Natural killer cell treated with Interleukin-12 subunit alpha and Interleukin-12 subunit beta and Interleukin-15 and Interleukin-18, amount 100 ng/mL, for 72 hours (primary cell): ENCODE measurements at places on chromosomes 12 and 14.

DNA sequence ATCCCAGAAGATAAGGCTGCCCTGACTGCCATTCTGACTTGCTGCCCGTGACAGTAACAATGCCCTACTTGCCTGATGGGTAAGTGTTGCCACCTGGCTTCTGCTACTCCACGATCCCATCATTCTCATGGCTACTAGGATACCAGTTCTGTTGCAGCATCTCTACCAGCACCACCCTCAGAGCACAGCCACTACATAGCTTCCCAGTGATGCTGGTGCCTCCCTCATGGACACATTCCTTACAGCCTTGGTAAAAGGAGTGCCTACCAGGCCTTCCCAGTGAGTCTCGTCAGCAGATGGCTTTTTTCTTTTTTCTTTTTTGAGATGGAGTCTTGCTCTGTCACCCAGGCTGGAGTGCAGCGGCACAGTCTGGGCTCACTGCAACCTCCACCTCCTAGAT, 84.4 kb upstream of the CMKLR1 start:
- no peak for DNase-seq

GRCh38 chr12:57989838-57990237, 48.5 kb downstream of the ATP23 start:
- DNase-seq, result no peak

GRCh38 chr14:30779210-30779609, 95.1 kb upstream of the COCH start:
- no peak for DNase-seq

DNA sequence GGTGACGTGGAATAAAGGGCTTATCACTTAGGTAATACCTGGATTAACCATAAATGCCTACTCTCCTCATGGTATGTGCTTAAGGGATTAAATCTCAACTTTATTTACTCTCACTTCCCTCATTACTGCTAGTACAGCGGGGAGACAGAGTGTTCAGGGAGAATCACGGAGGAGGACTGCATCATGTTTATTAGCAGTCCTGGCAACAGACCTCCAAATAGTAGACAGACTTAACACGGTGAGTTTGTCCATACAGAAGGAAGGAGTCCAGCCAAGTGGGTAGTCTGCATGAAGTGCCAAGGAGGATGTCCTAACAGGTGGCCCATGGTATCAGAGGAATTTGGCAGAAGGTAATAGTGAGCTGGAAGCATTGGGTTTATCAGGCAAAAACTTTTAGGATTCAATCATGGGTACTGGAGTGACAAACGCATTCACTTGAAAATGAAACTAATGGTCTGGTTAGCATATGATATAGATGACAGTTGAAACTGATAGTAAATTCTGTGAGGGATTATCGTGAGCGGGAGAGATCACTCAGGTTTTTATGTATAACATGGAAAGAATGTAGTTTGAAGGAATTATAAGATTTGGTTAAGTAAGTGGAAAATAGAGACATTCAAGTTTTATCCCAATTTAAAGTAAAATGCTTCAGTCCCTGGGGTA, 471.8 kb downstream of the TMEM117 start:
- no peak for DNase-seq

DNA sequence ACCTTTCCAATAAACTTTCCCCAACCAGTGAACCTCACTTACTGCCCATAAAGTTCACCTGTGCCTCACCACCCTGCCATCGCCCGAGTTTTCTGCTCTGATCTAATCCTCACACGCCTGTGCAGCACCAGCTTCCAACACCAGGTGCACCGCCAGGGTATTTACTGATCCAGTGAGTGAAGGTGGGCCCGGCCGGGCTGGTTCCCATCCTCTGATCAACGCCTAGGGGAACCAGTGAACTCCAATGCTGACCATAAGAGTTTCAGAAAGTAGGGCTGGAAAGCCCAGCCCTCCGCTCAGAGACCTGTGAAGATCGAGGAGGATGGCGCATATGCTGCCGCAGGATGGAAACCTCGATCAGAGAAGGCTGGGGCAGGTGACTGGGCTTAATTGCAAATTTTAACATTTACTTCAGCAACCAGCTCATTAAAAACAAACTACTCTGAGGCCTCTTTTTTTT, 685 bp upstream of the MYL6B start:
- no peak for DNase-seq

- no peak for DNase-seq
These were observed 6.0 kb downstream of the REC8 start for GRCh38 chr14:24177891-24178290.

DNA sequence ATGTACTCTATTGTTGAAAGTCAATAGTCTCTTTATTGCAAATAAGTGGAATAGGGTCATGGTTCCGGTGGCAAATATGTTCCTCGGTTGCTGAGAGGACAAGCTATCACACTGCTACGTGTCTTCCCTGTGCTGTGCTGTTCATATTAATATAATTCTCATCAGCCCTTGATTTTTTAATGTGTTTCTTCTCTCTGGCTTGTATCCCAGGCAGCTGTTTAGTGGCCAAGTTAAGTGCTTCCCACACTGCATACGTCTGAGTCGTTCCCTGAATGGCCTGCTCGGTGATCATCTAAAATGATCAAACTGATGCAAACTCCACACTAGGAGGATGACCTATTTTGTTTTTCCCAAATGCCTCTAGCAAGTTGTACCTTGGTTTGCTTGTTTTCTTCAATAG, 186.4 kb downstream of the ANO6 start:
- DNase-seq, result no peak

GRCh38 chr12:120237360-120238171, 28.0 kb downstream of the PXN start:
- no peak for DNase-seq

DNA sequence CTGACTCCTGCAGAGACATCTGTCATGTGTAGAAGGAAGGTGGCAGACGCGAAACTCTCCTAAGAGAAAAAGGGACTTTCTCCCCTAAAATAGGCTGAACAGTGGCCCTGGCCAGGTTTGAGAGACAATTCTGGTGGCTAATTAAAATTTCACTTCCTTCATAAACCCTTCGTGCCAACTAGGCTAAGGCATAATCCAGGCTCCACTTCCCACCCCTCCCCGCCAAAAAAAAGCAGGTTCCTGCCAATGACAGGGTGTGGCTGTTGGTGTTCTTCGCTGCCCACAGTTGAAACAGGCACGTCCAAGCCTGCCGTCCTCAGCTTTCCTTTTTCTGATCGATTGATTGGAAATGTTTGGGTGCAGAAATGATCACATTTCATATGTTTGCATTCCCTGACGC, 144.6 kb downstream of the GCH1 start:
- DNase-seq, result no peak

DNA sequence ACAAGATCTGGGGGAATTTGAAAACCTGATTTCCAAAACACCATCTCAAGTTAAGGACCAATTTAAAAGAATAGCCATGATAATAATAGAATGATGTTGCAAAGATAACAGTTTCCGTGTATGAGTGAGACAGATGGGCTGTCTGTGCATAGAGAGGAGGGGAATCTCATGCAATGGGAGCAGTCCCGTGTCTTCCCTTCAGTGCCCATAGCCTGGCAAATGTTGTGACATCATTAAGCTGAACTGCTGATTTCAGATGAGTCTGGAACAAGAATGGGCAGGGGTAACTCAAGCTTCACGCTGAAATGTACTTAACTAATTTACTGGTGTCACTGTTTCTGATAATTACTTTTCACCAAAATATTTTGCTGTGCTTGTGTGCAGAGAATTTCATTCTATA, 454.0 kb downstream of the FOXG1 start:
- no peak for DNase-seq

DNA sequence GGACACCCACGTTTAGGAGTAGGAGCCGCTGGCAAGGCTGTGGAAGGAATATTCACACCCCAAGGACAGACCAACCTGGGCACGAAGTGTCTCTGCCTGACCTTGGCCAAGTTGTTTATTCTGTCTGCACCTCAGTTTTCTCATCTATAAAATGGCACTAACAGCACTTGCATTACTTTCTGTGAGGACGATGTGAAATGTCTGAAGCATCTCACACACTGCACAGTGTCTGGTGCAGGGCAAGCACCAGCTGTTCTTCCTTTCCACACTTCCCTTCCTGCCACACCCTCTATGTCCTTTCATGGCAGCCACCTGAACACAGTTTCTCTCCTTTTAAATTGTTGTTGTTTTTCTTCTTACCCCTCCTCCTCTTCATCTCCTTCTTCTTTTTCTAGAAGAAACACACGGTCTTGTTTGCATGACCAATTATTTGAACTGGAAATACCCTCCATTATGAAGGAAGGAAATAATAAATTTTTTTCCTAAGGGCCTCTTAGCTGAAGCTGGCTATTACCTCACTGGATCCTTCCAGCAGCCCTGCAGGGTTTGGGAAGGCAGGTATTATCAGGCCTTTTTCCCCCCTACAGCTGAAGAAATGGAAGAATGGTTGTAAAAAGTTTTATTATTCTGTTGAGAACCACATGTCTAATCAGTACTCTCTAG, 42.9 kb upstream of the ATP23 start:
- no peak for DNase-seq

- DNase-seq, result no peak
These were observed 41.5 kb downstream of the IFT81 start for GRCh38 chr12:110165540-110166159.

GRCh38 chr12:115943630-115944391, 333.7 kb downstream of the MED13L start:
- DNase-seq, result no peak

DNA sequence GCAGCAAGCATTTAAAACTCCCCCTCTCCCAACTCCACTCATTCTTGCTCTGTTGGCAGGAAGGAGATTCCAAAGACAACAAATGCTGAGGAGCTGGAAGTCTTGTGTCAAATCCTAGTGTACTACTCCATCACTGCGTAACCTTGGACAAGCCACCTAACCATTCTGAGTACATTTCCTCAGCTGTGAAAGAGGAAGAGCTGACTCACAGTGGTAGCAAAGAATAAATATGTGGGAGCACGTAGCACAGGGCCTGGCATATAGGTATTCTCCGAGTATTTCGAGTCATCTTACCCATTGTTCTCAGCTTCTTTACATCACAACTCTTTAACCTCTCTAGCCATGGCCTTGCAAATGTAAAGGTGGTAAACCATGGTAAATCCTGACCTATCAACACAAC, 28.7 kb downstream of the EGLN3 start:
- DNase-seq, result no peak

DNA sequence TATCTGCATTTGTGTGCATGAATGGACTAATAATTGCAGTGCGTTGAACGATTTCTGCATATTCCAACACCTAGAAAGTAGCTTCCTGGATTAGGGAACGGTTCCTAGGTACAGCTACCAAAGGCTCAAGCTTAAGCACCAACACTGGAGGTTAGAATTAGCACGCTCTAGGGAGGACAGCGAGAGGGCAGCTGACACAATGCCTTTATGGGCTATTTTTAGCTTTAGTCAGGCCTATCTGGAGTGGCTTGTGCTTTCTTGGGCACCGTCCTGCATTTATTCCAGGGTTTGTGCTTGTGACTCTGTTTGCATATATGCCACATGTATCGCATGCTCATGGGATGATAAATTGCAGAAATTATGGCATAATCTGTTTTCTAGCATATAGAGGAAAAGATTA, 13.7 kb downstream of the ETV6 start:
- DNase-seq, result no peak

- no peak for DNase-seq
These were observed 890 bp downstream of the AVPR1A start for GRCh38 chr12:63149909-63150712.
